ENCODE measurements at places on chromosomes 2 and 18.
A peak's percentile ranks its signal among the peaks of the same experiment; 100 is the strongest.

DNA sequence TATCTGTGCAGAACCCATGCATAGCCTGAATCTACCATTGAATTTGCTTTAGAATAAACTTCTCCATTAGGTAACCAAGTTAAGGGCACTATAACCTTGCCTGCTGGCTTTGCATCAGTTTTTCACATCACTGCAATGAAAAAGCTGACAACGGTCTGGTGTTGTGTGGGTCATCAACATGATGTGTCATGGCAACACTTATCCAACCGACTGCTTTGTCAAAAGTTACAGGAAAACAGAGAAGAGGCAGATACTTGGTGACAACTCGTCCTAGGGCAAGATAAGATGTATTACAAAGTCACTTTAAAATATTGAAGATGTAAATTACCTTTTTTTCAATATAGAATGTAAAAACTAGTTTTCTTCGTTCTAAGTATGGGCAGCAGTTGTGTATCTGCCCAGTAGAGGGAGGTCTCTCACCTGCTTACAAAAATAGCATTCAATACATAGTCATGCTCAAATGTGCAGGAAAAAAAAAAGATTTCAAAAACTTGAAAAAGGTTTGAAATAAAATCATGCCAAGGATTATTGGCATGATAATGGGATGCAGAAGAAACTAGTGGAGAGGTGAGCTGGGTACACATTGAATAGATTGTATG is 96.3 kb downstream of the EVA1A start:
- DNase-seq = no peak

- DNase-seq = peak; percentile 79
Measured at GRCh38 chr2:174748948-174749347, 15.3 kb downstream of the CHRNA1 start.

DNA sequence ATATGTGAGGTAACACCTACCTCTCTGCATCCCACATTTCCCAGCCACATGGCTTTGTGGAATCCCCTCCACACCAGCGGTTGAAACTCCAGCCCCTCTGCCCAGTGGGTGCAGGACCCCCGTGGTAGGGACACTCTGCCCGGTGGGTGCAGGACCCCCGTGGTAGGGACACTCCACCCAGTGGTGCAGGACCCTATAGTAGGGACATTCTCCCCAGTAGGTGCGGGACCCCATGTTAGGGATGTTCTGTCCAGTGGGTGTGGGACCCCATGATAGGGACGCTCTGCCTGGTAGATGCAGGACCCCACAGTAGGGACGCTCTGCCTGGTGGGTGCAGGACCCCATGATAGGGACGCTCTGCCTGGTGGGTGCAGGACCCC is 11.5 kb downstream of the COPS9 start:
- DNase-seq = no peak

DNA sequence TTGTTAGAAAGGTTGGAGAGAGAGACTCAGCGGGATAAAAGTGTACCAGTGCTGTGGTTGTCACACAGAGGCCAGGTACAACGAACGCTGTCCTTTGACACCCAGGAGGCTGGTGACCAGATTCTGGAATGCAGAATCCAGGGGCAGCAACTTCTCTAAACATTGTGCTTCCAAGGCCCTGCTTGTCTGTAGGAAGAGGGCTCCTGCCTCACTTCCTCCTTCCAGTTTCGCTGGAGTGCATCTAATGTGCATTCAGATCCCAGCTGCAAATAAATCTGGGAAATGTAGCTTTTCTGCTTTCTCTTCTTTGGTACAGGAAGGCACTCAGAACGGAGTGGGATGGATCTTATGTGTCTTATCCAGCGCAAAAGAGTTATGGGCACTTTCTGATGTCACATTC is 171.8 kb upstream of the ATP5MC3 start:
- DNase-seq = no peak

- peak; percentile 58 for DNase-seq
Measured at GRCh38 chr2:61016392-61017002, 1.0 kb upstream of the PEX13 start.

DNA sequence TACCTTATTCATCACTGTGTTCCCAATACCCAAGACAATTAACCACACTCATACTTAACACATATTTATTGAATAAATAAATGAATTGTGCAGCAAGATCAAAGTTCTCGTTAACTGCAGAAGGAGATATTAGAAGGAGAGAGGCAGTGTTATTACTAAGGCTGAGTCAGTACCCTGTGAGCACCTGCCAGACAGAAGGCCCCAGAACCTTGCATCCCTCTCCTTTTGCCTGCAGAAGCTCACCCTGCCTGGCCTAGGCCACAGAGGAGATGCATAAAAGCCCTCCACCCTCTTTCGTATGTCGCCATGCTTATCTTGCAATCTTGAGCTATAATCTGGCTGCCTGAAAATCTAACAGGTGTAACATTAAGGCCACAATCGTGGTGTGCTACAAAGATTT is 20.5 kb upstream of the RNF149 start:
- no peak for DNase-seq

DNA sequence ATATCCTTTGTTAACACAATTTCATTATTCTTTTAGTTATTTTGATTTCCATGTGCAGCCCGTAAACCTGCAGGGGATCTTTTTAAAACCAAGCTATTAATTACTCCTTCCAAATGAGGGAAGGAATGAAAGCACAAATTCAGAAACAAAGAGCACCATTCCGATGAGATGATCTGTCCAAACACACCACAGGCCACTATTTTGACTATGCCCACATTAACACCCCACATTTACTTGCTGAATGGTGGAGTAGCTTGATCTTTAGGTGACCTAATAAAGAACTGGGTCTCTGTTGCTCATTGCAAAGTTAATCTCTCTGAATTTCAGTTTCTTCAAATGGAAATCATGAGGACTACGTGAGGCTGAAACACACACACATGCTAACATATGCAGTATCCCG is 218.0 kb downstream of the IRS1 start:
- no peak for DNase-seq

GRCh38 chr2:28413899-28414295 is 21.2 kb downstream of the FOSL2 start:
- DNase-seq = no peak

DNA sequence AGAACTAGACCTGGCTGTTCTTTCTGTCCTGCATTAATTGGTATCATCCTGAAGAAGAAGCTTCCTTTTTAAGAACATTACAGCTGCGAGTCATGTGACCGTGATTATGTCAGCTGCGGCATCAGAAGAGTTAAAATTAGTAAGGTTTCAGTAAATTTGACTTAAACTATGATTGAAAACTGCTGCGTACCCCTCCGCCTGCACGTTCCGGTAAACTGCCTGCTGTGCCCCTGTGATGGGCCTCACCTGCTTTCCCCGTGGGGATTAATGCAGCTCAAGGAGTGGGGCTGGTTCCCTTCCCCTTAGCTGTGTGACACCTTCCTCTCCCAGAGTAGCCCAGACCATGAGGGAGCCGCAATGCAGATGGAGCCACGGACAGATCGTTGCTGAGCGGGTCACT is 36.1 kb upstream of the MYO3B start:
- no peak for DNase-seq

DNA sequence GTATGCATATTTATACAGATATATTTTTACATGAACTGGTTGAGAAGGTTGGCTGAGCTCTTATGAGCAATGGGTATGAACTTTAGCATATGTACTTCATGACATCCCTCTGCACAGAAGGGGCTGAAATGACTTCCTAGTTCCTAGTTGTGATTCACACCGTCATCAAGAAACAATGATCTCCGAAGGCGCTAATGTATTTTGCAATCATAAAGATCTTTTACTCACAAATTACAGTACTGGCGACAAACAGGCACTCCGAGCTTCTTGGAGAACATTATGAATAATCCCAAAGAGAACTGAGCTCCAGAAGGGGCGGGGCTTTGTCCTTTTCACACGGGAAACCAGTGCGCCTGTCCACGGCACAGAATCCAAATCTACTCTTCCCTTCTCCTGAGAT is 18.1 kb downstream of the BCL2 start:
- peak; percentile 68 for DNase-seq

DNA sequence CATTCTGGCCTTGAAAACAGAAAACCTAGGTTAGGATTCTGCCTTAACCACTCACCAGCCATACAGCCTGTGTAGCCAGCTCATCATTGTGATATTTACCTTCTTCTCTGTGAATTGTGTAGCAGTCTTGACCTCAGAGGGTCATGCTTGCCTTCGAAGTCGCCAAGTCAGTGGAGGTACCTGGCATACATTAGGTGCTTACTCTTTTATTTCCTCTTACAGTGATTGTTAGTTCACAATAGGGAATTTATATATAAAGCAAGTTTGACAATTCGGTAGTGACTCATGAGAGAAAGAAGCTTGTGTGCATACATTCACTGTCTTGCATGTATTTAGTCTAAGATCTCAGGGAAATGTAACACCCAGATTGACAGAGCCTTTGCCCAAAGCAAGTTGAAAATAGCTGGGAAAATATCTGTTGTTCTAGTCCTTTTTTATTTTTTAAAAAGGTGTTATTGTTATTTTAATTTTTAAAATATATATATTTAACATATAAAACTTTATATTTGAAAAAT is 290.6 kb downstream of the PTGR3 start:
- DNase-seq = no peak

DNA sequence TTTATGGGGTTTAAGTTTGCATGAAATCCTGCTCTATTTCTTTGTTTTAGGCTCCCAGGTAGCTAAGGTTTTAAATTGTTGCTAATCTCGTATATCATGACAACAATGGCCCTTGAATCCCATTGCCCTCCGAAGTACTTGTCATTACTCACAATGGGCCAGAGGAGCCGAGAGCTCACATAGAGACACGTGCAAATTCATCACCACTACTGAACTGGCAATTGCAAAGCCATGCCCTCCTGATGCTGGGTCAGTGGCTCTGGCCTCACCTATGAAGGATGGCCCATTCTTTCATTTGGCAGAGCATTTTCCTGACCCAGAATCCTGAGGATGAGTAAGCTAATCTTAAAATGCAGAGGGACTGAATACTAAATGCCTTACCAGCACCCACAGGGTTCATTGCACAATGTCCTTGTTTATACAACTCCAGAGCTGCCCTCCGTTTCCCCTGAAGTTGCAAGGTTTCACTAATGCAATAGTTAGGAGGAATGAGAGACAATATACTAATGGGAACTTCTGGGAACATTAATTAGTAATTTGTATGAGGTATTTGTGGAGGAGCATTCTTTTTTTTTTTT is 71.6 kb upstream of the GAREM1 start:
- DNase-seq = no peak

GRCh38 chr18:44673256-44673880 is 7.3 kb upstream of the SETBP1 start:
- no peak for DNase-seq

- DNase-seq = peak; percentile 30
Measured at GRCh38 chr2:206798000-206798399, 32.6 kb downstream of the FASTKD2 start.

DNA sequence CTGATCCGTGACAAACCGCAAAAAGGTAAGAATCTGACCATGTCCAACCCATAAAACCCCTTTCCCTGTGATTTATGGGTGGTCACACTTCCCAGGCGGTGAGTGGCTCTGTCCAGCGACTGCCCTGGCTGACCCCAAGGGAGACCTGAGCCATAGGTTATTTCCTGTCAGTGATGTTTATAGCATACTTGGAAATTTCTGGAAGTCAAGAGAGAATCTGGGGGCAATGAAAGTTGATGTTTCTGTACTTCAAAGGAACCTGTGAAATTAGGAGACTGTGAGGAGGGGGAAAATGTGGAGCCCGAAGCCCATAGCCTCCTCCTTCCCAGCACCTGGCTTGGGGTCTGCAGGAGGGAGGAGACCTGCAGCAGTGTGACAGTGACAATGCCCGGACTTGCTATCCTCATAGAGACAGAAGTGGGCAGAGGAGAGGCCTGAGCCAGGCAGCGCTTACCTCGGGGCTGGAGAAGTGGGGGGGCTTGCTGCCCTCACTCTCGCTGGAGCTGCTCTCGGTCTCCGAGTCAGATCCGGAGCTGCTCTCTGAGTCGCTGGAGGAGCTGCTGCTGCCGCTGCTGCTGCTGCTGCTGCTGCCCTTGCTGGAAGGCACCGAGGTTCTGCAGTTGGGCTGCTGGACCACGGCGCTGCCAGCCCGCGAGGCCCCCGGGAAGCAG is 111.3 kb upstream of the REV1 start:
- DNase-seq = no peak

GRCh38 chr2:30287857-30288513 is 56.7 kb downstream of the LBH start:
- no peak for DNase-seq

- no peak for DNase-seq
Measured at GRCh38 chr18:36673452-36673851, 155.3 kb downstream of the TPGS2 start.

- DNase-seq = no peak
Measured at GRCh38 chr2:221255862-221256261, 316.2 kb downstream of the EPHA4 start.
